Hematopoietic multipotent progenitor cell treated with erythropoietin and hydrocortisone succinate and interleukin-3 and kit ligand, for 17 days (in vitro differentiated cells): ENCODE measurements at places on chromosomes 13 and 19.
A peak's percentile ranks its signal among the peaks of the same experiment; 100 is the strongest.

- DNase-seq = no peak
Measured at GRCh38 chr19:50509366-50509765, 1.6 kb downstream of the JOSD2 start.

DNA sequence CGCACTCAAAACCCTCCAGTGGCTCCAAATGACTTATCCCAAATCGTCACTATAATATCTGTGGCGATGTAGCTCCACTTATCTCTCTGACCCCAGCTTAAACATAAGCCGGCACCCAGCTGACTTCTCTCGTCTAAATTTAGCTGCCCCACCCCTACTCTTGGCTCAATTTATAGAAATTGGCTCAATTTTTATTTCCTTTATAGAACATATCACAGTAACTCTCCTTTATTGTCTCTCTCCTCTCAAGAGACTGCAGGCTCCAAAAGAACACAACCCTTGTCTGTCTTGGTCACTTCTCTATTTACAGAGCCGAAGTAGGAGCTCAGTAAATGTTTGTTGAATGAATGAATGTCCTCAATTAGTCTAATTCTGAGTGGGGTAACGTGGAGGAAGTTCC is 805 bp downstream of the ZNF784 start:
- no peak for DNase-seq

- DNase-seq = no peak
Measured at GRCh38 chr19:15225760-15226159, 6.5 kb downstream of the EPHX3 start.

DNA sequence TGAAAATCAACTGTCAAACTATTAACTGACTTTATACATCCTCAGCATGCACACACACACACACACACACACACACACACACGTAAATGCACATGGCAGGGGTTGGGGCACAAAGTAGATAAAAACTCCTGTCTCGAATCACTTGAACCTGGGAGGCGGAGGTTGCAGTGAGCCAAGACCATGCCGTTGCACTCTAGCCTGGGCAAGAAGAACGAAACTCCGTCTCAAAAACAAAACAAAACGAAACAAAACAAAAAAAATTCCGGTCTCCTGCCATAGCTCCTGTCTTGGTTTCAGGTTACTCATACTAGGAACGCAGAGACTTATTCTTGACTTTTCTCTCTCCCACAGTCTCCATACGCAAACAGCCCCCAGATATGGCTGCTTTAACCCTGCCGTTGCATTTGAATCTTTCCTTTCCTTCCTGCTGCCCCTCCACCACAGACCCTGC is 148.9 kb downstream of the SHISA2 start:
- no peak for DNase-seq

GRCh38 chr13:107025991-107026390 is 458.1 kb upstream of the ARGLU1 start:
- DNase-seq = no peak

GRCh38 chr13:78197231-78197630 is 278.6 kb upstream of the EDNRB start:
- DNase-seq = no peak

DNA sequence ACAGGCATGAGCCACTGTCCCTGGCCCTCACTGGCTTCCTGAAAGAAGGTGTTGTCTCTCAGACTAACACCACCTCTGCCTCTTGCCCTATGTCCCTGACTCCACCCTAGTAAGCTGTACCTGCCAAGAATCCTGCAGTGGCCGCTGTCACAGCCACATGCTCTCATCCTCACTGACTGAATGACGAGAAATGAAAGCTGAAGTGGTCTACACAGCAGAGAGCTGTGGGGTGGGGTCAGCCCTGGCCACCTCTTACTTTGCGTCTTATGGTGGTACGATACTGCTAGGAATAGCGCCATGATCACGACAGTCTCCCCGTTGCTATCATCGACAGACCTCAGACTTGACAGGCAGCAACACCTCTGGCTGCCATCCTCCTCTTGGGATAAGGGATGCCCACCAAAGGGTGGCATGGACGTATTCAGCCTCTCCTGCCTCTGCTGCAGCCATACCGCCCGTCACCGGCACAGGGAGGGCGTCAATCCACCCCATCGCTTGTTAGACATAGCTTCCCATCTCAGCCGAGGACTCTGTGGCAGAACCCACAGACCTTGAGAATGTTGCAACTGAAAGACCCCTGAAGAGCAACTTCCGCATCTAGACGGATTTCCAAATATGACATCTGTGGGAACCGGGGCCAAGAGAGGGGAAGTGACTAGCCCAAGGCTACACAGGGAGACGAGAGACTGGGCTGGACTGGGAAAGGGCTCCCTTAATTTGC is 809 bp downstream of the MYO1F start:
- DNase-seq = no peak

DNA sequence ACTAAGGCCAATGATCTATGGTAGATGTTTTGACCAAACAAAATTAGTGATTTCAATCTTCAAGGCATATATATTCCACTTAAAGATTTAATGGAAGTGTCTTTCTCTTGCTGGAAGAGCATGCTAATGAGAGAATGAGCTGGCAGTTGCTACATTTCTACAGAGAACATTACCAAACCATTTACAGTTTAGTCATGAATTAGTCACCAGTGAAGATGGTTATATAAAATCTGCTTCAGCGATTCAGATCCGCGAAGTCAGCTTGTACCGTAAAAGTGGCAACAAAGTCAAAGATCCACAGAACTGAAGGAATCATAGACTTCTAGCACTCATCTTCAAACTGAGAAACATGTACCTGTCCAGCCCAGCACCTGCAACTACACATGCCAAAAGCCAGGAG is 156.3 kb downstream of the SLITRK5 start:
- DNase-seq = no peak

DNA sequence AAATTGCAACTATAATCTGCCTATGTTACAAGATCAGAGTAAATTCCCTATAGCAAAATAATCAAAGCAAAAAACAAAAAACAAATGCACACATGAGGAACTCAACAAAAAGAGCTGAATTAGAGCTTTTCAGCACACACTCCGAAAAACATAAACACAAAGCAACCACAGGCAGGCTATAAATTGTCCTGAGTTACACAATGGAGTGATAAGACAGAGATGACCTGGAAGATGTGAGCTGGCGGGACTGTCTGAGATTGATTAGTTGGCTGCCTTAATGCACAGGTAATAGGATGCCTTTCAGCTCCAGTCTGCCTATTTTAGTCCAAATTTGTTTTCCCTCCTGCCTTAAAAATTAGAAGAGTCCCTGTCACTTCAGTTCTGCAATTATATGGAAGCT is 159.0 kb upstream of the FNDC3A start:
- no peak for DNase-seq

GRCh38 chr13:76516013-76516412 is 370.2 kb downstream of the KCTD12 start:
- DNase-seq = no peak

DNA sequence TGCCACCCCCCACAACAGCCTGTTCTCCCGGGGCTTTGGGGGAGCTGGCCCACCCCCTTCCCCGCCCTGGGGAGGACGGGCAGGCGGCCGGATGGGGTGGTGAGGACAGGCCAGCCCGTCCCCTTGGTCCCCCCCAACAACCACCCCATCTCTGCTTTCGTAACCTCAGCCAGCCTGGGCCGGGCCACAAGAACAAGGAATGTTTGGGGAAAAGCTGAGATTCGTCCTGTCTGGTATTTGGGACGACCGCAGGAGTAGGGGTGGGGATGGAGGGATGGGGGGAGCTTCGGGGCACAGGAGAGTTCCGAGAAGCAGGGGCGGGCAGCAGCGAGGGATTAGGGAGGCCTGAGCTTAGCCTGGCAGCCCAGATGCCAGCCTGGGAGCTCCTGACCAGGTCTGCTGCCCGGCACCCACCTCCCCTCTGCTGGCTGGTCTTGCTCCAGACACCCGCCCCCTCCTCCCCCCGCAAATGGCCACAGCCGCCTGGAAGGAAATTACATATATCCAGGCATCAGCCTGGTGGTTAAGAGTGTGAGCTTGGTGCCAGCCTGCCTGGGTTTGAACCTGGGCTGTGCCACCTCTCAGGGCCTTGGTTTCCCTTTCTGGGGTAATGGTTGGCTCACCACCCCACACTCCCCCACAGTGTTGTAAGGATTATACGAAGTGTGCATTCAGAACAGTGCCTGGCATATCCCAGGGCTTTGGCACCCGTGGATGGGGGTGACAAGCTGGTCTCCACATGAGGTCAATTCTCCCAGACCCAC is at the start of gene PODNL1:
Gene PODNL1, minus strand, starts transcription at position 117 of the 764 bp plus-strand sequence. CDS start 236 bp downstream, outside the sequence.
- no peak for DNase-seq

DNA sequence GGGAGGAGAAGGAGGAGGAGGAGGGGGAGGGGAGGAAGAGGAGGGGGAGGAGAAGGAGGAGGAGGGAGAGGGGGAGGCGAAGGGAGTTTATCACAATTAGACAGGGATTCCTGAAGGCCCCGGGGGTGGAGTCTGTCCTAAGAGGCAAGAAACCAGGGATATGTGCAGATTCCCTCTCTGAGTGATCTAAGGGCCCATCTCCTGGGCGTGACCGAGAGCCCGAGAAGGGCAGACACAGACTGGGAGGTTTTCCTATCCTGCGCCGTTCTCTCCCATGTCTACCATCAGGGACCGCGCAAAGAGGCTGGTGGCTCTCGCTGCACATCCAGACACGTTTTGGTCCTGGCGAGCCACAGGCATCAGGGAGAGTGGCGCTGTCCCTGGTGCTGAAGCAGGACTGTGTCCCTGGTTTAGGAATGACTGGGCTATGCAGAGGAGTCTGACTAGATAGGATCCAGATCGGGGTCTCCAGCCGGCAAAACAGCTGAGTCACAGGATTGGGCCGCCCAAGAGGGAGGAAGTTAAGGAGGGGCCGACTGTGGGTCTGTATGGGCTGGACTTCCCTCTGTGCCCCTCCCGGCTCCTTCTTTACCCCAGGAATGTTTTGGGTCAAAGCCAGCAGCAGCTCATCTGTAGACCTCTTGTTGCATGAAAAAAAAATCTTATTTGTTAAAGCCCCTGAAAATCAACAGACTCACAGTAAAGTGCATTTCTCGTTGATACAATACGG is 17.9 kb upstream of the ZNF175 start:
- peak; percentile 70 for DNase-seq

DNA sequence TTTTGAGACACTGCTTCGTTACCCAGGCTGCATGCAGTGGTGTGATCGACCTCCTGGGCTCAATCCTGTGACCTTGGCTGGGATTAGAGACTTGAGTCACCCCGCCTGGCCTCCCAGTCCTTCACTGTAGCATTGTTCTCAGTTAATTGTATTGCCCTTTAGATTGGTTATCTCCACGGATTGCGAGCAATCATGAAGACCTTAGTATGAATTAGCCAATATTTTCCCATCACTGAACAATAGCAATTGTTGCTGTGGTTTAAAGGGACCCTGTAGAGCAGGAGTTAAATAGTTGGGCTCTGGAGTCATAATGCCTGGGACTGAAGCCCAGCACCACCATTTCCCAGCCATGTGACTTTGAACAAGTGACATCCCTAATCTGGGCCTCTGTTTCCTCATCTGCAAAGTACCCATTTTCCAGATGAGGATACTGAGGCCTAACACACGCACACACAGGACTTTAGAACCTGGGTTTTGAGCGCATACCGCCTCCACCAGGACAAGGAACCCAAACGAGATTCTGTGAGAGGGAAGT is 8.4 kb downstream of the PPP1R14A start:
- DNase-seq = no peak

DNA sequence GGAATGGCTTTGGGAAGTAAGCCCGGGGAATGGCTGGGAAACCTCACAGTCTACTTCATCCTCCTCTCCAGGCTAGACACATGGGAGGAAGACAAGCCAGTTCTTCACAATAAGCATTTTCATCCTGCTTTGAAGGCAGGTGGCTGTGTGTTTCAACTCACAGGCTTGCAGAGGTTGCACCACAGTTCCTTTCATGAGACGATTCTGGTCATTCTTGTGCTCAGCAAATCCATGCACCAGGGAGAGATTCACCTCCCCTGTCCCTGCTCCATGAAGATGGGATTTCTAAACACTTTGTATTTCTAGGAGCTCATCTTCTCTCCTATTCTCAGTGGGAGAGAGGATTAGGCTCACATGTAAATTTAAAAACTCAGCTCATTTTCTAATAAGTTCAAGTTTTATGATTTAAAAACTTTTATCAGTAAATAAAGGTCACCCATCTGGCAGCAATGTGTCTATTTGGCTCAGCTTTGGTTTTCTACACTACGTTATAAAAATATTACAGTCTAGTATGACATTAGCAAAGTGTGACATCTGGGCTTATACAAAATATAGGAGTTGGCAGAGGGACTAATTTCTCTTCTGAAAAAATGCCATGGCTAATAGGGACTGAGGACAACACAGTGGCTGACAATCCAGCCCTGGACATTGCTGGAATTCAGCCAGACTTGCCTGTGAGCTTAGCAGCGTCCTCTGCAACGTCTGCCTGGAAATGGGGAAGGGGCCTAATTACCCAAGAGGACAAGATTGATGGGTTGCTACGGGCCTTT is 283.2 kb upstream of the SLC10A2 start:
- no peak for DNase-seq

- no peak for DNase-seq
Measured at GRCh38 chr13:108407495-108407894, 138.0 kb downstream of the TNFSF13B start.

- no peak for DNase-seq
Measured at GRCh38 chr13:110310541-110311442, 3.7 kb downstream of the COL4A2 start.

- DNase-seq = no peak
Measured at GRCh38 chr19:44059229-44059628, 7.4 kb downstream of the ZNF223 start.

- DNase-seq = no peak
Measured at GRCh38 chr13:71316792-71317363, 550.1 kb downstream of the DACH1 start.

GRCh38 chr13:104779311-104779993 is 1713.2 kb upstream of the SLC10A2 start:
- no peak for DNase-seq

- DNase-seq = no peak
Measured at GRCh38 chr13:25262261-25262660, 25.0 kb downstream of the MTMR6 start.

DNA sequence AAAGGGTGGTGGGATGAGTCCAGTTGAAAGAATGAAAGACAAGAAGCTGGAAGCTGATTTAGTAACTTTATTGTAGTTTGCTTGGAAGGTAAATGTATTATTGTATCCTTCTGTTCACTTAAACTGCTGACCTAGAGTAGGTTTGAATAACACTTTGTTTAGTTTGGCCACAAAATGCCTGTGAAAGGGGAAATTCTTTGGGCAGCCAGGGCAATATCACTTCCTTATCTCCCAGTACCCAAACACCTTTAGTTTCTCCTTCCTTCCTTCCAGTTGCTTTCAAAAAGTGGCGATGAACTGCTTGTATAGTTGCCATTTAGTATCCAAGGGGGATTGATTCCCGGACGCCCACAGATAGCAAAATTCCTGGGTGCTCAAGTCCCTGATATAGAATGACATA is 120.1 kb downstream of the PAN3 start:
- DNase-seq = no peak

GRCh38 chr13:58190577-58190976 is 559.0 kb downstream of the PCDH17 start:
- DNase-seq = no peak

GRCh38 chr13:113539822-113540221 is 44.7 kb upstream of the TFDP1 start:
- DNase-seq = no peak

- no peak for DNase-seq
Measured at GRCh38 chr13:44484562-44485138, 91.5 kb downstream of the TSC22D1 start.

- DNase-seq = no peak
Measured at GRCh38 chr13:83125791-83126190, 756.5 kb downstream of the SLITRK1 start.
